Stimulated activated CD4-positive, alpha-beta T cell treated with anti-CD3 and anti-CD28 coated beads, Interleukin-1b, Interleukin-23, amount 100 ng/mL, for 1 hour (primary cell): ENCODE measurements at places on chromosomes 12 and 14.

DNA sequence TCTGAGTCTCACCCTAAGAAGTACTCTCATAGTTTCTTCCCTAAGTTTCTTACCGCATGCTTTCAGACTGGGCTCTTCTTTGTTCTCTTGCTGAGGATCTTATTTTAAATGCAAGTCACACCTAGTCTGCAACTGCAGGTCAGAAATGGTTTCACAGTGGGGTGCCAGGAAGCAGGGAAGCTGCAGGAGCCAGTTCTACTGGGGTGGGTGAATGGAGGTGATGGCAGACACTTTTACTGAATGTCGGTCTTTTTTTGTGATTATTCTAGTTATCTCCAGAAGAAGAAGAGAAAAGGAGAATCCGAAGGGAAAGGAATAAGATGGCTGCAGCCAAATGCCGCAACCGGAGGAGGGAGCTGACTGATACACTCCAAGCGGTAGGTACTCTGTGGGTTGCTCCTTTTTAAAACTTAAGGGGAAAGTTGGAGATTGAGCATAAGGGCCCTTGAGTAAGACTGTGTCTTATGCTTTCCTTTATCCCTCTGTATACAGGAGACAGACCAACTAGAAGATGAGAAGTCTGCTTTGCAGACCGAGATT lies 1.7 kb downstream of the FOS start:
- no peak for DNase-seq

GRCh38 chr12:125804660-125805059 lies 739.4 kb downstream of the AACS start:
- DNase-seq: no peak

- no peak for DNase-seq
Measured at GRCh38 chr14:29529418-29529817, 398.2 kb downstream of the PRKD1 start.

DNA sequence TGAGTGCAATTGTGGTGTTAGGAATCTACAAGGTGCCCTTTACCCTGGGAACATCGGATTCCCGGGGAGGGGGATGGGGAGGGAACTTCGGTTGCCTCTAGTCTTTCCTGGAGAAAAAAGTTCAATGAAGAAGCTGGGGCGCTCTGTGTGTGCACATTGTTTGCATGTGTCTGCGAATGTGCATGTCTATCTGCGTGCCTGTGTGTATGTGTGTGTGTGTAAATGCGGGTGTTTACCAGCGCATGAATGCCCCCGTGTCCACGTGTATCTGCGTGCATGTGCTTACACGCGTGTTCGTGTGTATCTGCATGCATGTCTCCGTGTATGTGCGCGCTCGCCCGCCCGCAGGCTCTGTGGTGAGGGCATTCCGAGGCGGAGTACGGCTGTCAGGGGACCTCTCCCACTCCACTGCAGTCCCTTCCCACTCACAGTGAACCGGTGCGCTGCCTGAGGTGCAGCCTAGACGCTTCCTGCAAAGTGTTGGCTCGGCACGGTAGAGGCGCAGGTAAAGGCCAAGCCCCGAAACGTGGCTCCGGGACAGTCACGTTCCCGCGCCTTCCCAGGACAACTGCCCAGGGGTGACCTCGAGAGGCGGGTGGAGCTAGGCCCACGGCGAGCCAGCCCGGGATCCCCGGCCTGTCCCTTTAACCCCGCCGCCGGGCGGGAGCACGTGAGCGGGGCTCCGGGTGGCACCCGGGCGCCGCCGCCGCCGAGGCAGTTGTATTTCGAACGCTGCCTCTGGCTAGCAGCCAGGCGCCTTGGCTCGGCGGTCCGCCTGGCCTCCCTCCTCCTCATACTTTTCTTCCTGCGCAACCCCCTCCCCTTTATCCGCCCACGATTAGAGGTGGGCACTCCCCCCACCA lies 539 bp upstream of the HMGA2 start:
- no peak for DNase-seq

GRCh38 chr12:124566997-124567672 lies at the start of gene NCOR2:
NCOR2 (minus strand) TSS chr12:124567612; CDS start chr12:124495251, 72,361 bp downstream.
- DNase-seq: no peak

- DNase-seq: no peak
Measured at GRCh38 chr12:108060903-108061302, 68.2 kb upstream of the WSCD2 start.

- no peak for DNase-seq
Measured at GRCh38 chr12:110556705-110557104, 26.4 kb downstream of the PPTC7 start.

DNA sequence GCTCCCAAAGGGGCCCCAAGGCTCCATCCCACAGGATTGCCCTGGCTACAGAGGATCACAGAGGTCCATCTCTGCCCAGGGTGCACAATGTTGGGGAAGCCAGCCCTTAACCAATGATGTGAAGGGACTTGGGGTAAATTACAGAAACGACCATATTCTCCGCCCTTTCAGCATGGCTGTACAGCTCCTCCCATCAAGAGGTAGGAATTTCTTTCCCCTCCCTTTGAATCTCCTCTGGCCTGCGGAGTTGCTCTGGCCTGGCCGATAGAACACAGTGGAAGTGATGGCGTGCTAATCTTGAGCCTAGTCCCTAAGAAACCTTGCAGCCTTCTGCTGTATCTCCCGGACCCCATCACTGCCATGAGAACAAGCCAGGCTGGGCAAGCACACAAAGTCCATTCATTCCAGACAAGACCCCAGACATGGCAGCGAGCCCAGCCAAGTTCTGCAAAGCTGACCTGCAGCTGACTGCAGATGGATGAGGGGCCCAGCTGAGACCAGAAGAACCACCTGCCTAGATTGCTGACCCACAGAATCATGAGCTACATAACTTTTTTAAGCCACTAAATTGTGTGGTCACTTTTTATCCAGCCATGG lies 6.9 kb upstream of the IFI27 start:
- no peak for DNase-seq

GRCh38 chr14:89032086-89032649 lies 207.7 kb downstream of the TTC8 start:
- DNase-seq: no peak

GRCh38 chr12:54603872-54604271 lies 15.4 kb upstream of the PPP1R1A start:
- DNase-seq: no peak

DNA sequence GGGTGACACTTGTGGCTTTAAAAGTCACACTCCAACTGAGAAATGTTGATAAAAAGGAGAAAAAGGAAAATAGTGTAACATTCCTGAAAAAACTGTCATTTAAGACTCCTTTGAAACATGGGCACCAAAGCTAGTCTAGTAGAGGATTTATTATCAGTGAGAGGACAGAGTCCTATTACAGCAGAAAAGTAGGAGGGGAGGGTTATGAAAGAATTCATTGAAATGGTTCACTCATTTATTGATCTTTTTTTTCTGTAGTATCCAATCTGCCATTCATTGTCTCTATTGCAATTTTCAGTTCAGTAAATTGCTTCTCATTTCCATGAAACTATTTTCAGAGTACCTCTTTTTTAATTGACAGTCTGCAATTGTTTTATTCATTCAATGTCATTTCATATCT lies 25.4 kb downstream of the PPM1A start:
- no peak for DNase-seq

DNA sequence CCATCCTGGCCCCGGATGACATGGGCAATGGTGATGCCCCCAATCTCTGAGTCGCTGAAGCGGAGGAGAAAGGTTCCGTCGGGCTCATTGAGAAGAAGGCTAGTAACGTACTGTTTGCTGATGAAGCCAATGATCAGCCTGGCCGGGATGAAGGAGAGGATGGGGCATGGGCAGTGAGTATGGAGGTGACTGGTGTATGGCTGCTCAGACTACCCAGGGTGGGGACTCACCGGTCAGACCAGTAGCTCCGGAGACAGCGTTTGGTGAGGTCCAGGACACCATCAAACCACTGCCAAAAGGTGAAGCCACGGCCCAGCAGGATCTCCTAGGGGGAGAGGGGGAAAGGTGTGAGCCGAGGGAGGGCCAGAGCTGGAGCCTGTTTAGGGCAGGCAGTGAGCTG lies 10.9 kb downstream of the NAB2 start:
- no peak for DNase-seq

DNA sequence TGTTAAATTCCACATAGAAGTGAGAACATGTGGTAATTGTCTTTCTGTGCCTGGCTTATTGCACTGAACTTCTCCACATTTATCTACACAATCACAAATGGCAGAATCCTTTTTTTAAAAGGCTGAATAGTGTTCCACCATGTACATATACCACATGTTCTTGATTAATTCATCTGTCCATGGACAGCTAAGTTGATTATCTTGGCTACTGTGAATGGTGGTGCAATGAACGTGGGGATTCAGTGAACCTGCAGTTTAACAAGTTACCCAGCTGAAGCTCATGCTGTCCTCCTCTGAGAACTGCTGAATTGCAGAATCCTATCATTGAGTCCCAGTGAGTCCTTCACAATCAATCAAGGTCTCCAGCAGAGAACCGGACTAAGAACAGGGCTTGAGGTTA lies 74.9 kb downstream of the TBK1 start:
- no peak for DNase-seq

GRCh38 chr14:78401866-78402265 lies 231.7 kb downstream of the NRXN3 start:
- no peak for DNase-seq

DNA sequence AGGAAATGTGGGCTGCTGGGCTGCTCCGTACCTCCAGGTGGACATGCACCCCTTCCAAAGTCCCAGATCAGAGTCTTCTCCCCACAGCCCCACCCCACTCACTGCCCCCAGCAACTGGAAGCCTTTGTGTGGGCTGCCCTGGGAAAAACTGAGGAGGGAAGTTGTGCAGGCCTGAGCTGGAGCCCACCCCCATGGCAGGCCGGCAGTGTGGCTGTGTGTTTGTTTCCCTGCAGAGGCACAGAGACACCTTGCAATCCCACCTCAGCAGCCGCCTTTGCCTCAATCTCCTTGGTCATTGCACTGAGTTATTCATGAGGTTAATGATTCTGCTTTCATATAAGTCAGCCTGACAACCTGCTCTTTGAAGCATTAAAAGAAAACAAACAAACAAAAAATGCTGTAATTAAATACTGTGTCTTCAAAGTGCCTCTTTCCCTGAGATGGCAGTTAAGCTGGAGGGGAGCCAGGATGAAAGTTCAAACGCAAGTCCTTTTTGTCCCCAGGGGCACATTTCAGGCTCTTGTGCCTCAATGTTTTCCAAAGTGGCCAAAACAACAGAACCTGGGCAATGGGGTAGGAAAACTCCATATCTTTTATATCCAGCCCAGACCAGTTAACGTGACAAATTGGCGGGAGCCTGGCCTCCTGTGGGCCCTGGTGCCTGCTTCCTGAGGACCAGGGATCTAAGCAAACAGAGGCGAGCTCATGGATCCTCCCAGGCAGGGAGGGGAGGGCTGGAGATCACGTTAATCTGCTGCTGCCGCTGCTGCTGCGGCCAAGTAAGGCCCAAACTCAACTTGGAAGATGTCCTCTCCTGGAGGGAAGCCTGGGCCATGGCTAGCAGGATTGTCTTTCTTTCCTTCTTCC lies 51.9 kb upstream of the TSPAN11 start:
- no peak for DNase-seq

- DNase-seq: no peak
Measured at GRCh38 chr12:128611736-128612135, 212.0 kb downstream of the SLC15A4 start.

GRCh38 chr14:72714094-72714493 lies 179.8 kb downstream of the DPF3 start:
- DNase-seq: no peak

DNA sequence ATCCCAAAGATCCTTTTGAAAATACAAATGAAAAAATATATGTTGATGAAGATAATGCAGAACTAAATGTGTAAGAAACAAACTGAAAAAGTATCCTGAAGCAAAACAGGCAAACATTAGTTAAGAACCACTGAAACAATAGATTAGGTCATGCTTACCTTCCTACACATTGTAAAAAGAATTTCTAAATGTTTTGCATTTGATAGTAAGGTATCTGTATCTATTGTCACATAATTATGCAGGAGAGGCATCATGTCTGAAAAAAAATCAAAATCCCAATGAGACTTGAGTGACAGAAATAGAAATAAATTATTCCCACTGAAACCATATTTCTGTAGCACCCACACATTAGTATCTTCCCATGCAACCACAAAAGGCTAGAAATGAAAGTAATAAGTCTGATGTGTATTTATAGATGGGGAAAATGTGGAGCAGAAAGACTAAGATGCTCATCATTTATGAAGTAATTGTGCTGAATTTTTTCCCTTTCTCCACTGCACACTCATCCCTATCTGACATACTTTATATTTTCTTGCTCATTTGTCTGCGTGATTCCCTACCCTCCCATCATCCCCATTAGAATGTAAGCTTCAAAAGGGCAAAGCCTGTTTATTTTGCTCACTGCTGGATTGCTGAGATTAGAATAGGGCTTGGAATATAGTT lies 43.5 kb downstream of the IPO8 start:
- no peak for DNase-seq

DNA sequence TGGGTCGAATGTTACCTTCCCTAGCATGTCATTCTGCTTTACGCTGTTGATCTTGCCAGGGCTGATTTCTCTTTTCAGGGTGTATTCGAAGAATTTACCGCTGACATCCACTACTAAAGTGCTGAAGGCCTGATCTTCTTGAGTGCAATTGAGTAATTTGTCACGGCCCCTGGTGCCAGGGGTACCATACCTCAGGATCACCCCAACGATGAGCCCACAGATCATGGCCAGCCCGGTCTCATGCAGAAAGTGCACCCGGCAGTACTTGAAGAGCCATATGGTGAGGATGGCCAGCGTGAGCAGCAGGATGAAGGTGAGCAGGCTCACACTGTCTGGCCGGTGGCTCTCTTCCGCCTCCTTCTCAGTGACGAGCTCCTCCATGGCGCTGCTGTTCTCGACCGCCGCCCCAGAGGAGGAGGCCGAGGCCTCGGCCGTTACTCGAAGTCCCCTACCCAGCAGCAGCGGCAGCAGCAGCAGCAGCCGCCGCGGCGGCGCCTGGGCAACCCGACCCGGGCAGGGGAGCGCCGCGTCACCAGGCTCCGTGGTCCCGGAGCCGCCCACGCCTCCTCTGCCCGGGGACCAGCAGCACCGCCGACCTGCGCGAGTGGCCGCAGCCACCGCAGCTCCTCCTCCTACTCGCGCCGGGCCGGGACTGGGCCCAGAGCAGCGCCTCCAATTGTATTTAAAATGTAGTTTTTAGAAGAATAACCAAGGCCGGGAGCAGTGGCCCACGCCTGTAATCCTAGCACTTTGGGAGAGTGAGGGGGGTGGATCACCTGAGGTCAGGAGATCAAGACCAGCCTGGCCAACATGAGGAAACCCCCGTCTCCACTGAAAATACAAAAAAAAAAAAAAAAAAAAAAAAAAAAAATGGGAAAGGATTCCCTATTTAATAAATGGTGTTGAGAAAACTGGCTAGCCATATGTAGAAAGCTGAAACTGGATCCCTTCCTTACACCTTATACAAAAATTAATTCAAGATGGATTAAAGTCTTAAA lies 58.5 kb upstream of the TMPO start:
- no peak for DNase-seq
